HS-27A (cell line): ENCODE measurements at places on chromosomes 2 and 18.

- DNase-seq = no peak
These were observed 23.5 kb downstream of the ROCK2 start for GRCh38 chr2:11320698-11321492.

DNA sequence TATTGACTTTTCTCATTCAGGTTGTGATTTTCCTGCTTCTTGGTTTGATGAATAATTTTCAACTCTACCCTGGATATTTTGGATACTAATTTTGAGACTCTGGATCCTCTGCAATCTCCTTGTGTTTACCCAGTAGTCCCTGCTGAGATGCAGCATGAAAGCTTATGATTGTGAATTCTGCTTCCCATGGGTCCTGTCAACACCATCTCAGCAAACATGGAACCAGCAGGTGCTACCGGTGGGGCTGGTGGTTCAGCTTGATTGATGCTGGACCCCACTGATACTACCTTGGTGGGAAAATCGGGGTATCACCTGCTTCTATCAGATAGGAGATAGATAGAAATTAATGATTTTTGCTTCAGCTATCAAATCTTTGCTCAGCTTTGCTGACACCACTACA lies 81.1 kb downstream of the SOWAHC start:
- no peak for DNase-seq

DNA sequence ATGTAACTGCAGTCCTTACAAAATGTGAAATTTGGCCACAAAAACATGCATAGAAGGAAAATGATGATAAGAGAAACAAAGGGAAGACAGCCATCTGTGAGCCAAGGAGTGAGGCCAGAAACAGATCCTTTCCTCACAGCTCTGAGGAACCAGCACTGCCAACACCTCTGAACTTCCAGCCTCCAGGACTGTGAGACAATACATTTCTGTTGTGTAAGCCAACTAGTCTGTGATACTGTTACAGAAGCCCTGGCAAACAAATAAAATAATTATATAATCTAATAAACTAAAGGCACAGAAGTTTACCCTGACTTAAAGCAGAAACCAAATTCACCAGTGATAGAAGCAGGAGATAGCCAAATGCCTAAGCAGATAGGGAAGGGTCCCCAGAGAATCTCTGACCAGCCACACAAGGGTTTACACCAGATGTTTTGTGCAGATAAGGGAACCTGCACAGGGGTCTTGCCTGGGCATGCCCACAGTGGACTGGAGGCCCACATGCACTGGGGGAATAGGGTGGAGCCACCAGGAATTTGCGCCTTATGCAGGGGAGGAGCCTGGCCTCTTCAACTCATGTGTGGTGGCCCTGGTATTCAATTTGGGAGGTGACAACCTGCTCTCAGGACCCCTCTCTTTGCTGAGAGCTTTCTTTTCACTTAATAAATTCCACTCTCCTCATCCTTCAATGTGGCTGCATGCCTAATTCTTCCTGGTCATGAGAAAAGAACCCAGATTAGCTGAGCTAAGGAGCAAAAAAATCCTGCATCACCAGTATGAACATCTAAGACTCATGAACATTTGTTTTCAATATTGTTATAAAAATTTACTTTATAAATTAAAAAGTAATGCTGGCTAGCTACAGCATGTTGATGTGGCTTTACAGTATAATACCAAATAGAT lies 3.8 kb upstream of the GCC2 start:
- no peak for DNase-seq

DNA sequence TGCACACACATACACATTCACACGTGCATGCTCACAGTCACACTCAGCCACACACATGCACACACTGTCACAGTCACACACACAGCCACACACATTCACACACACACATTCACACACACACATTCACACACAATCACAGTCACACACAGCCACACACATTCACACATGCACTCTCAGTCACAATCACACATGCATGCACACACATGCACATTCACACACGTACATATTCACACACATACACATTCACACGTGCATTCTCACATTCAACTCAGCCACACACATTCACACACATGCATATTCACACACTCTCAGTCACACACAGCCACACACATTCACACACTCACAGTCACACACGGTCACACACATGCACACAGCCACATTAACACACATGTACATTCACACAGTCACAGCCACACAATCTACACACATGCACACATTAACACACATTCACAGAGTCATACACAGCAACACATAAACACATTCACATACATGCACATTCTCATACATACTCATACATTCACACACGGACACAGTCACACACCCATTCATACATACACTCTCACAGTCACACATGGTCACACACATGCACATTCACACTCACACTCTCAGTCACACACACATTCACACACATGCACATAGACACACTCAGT lies 239.8 kb downstream of the EIPR1 start:
- no peak for DNase-seq

GRCh38 chr2:58665154-58665553 lies 424.0 kb upstream of the FANCL start:
- DNase-seq = no peak

DNA sequence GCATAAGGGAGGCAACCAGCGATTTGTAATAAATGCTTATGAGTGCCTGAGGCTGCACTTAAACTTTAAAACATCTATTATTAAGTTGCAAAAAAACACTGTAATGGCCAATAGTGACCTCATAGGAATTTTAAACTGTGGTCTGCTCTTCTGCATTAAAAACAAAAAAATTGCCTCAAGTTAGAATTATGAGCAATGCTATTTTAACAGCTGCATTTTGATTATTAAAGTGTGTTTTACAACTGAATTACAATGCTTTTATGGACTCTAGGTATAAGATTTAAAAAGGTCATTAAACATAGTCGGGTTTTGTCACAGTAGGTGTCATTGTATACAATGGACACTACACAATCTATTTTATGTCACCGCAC lies 528.7 kb upstream of the FANCL start:
- no peak for DNase-seq

- DNase-seq = no peak
These were observed 53.9 kb downstream of the INO80D start for GRCh38 chr2:206031950-206032567.

DNA sequence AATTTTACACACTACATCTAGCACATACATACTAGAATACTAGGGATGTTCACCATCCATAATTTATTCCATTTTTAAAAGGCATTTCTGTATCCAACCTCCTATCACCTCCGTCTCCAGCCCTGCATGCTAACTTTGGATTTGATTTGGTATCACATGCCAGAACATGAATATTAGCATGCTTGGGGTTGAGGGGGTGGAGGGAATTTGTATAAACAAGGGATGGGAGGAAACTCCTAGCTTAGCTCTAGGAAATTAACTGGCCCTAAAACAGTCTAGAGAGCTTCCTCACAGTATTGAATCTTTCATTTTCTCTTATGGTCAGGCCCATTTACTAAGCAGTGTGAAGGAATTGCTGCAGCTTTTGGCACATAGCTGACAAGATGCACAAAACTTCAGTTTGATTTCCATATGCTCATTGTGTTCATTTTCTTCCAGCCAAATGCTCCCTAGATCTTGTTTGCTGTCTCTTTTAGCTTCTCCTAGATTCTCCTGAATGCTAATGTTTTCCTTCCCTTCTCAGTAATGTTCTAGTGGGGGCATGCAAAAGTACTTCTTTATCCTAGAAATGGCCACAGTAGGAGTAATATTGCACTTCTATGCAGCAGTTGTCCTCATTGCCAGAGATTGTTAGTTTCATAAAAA lies 135.2 kb downstream of the VWC2L start:
- DNase-seq = no peak

DNA sequence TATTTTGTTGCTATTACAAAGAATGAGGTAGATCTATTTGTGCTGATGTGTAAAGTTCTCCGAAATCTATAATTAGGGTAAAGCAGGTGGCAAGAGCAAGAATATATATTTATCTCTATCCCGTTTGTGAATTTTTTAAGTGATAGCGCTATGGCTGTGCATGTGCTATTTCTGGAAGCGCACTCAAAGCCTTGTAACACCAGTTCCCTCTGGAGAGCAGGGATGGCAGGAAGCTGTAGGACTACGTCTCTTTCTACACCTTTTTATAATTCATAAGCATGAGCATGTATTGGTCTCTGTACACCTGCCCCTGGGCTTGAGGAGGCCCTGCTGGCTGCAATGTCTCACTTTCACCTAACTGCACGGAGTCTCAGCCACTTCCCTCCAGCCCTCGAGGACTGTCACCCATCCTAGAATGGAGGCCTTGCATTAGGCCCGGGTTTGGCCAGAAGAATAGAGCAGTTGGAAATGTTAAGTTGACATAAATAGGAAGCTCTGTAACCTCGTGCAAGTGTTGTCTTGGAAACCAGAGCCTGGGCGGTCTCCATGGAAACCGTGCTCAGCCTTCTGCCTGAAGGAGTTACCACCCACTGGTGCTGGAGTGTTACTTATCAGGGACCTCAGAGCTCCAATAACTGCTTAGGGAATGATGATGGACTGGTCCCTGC lies 20.9 kb downstream of the ITM2C start:
- DNase-seq = no peak

- DNase-seq = no peak
These were observed 34.1 kb upstream of the NXPH2 start for GRCh38 chr2:138814123-138814898.

GRCh38 chr2:20543469-20544152 lies 96.7 kb downstream of the RHOB start:
- DNase-seq = no peak

- DNase-seq = no peak
These were observed 45.9 kb downstream of the WIPF1 start for GRCh38 chr2:174551697-174552096.

- DNase-seq = no peak
These were observed 12.6 kb downstream of the HYCC2 start for GRCh38 chr2:201058914-201059313.

DNA sequence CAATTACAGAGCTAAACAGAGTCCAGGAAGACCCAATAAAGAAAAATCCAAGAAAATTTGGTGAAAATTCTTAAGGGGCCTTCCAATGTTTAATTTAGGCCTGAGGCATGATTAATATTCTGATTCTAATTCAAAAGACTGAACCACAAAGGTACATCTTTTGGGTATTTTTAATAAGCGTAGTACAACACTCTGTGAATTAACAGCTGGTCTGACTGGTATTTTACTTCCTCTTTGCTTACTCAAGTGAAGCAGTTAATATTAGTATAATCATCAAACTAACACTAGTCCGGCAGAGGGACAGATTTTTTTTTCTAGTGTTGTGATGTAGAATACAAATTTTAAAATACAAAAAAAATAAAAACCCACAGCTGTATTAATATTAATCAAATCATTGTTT lies 652.9 kb downstream of the NR4A2 start:
- DNase-seq = no peak

DNA sequence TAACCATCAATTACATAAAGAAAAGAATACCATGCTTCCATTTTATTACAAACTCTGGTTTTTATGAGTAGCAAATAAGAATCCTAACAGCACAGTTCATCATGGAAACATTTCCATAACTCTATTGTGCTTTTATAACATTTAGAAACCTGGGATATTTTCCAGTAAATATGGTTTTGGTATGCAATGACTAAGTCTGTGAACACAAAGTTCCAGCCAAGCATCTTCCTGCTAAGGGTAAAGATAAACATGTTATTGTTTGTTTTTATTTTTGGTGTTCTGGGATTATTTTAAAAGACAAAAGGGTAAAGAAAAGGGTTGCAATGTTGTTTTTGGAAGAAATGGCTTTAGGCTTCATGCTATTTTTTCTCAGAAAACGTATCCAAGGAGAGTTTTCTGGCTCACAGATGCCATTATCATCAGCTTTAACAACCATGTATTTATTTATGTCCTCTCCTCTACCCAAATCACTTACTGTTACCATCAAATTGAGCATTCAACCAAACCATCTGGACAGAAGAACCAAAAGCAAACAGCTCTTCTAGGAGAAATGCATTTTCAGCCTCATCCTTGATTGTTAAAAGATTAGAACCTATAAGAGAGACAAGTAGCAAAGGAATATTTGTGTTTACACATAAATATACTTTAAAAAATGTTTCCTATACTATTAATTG lies 116.0 kb downstream of the PLA2R1 start:
- DNase-seq = no peak

DNA sequence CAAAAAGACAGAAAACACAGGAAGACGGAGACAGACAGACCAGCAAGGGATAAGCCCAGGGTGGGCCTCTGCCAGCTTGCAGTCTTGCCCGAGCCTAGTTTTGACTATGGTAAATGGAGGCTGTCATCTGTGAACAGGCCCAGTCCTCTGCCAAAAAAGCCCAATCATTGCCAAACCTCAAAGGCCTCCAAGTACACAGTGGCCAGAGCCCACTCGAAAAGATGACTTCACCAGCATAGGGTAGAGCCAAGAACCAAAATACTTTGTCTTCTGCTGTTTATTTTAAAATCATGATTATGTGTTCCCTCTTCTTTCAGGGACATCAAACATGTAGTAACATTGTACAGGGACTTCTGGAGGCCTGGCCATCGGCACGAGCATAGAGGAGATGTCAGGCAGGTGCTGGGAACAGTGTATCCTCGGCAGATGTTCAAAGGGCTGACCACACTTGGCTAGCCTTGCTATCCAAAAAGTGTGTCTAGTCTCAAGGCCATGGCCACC lies 66.0 kb downstream of the TTC32 start:
- no peak for DNase-seq

DNA sequence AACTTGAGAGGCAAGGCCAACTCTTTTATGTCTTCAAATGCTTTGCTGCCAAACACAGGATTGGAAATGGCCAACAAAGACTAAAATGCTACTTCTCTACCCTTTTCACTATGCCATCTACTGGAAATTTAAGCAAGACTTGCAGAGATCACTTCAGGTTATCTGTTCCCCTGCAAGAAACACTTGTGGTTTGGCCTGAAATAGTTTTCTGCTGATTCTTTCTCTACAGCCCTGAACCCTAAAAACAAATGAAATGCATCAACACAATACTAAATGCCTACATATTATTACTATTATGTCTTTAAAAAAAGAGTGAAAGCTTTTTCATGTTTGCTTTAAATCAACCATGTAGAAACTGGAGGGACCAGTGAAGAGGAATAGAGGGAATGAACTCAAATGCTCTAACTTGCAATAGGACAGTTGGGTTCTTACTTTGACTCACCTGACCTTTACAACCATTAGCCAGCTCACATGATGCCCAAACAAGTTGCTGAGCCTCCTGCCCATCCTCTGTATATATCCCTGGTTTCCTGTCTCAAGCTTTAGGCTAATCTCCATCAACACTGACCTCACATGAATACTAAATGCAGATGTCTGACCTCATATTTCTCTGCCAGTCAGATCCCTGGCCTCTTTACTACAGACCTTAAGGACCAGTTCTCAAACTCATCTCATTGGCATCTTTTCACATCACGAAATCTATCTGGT lies 17.5 kb upstream of the ADAM17 start:
- no peak for DNase-seq

- DNase-seq = no peak
These were observed 63.3 kb downstream of the FBXO15 start for GRCh38 chr18:74084184-74084855.
